ENCODE measurements at places on chromosomes 11 and 22.

GRCh38 chr11:19474954-19475721 is 234.4 kb upstream of the E2F8 start:
- DNase-seq = no peak

- peak; percentile 93 for DNase-seq
Observed at GRCh38 chr11:68659158-68659921, 25.0 kb upstream of the GAL start.

DNA sequence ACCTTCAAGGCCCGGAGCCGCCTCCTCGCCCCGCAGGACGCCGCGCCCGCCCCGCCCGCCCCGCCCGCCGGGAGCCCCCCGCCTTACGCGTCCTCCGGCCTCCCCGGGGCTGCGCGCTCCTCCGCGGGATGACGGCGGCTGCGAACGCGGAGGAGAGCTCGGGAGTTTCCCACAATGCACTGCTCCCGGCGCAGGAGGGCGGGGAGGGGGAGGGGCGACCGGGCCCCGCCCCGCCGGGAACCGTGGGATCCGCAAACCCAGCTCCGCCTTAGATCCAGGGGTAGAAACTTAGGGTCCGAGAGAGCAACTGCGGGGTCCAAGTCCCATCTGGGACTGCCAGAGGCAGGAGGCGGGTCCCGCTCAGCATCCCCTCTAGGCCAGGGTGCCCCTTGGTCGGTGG is at the start of gene CEND1:
CEND1 (minus strand) TSS at position 148 of the 400 bp plus-strand sequence. CDS start 1,514 bp downstream, outside the sequence.
- no peak for DNase-seq

- no peak for DNase-seq
Observed at GRCh38 chr11:85912414-85912813, 57.2 kb downstream of the CCDC83 start.

DNA sequence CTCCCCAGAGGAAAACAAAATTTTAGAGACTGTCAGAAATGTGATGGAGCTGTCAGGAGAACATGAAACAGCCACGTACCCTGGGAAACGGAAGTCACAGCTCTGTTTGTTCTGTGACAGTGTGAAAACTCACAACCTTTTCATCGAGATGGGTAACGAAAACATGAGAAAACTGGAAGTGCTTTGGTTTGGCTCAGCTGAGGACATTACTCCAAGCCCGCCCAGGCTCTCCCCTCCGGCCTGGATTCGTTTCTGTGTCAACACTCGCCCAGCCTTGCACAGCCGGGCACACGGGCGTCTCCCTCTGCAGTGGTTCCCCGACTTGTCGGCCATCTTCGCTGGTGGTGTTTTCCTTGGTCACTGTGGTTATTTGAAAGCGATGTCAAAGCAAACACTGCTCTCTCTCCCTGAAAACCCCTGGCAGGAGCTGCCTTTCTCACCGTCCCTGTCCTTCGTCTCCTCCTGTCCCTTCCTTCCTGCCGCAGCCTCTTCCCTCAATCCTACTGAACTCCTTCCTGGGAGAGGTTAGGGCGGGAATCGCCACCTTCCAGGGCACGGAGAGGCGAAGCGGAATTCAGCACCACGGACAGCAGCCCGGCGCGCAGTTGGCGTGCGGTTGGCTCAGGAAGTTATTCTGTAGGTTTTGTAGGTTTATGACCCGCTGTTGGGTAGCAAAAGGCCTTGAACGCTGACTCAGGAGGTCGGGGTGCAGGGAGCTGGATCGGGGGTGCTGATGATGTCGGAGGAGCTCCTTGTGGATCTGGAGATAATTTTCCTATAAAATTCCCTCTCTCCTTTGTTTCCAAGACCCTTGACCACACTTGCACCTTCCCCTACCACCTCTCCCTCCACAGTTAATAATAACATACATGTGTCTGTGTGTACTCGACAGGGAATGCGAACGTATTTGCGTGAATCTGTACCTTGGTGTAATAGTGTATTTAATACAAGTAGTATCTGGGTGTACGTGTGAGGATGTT is 13.1 kb upstream of the RPS19BP1 start:
- no peak for DNase-seq

- no peak for DNase-seq
Observed at GRCh38 chr11:33827206-33827605, 52.9 kb upstream of the FBXO3 start.

- peak; percentile 78 for DNase-seq
Observed at GRCh38 chr11:45209891-45210699, 63.7 kb downstream of the PRDM11 start.

DNA sequence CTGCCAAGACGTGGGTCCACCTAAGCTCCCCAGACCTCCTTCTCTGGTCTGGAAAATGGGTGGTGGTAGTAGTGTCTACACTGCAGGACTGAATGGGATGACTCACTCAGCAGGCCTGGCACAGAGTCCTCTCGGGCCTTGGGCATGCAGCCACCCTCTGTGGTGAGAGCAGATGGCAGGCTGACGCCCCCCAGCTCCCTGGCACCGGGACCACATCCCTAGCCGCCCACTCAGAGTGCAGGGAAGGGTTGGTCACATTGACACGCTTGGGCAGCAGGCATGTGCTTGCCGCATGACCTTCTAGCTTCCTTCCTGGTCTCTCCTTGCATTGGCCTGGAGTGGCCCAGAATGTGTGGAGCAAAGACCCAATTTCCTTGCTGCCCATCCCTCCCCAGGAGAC is 30.7 kb upstream of the PRODH start:
- no peak for DNase-seq

DNA sequence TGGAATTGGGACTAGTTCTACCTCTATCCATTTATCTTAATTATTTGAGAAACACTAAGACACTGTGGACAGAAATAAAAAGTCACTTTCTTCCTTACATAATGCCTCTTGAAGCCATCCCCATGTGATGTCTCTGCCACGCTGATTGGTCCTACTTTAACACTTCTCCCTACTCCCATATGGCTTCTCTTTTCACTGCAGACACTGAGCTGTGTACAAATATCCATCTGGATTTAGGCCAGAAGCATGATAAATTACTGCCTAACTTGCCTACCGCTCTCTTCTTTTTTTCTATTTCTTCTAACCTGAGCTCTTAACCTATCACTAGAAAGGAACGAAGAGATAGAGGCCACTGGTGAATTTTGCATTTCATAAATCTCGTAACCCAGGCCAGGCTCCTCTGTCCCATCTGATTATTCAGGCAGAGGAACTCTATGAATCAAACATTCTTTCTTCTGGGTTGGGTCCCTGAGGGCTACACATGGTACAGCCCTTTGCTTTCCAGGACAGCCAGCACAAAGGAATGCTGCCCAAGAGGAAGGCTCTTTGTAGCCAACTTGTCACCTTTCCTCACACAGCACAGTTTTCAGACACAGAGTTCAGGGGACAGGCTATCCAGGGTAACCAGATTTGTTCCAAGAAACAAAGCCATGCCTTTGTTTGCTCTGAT is 878.5 kb upstream of the LRRC4C start:
- DNase-seq = no peak

DNA sequence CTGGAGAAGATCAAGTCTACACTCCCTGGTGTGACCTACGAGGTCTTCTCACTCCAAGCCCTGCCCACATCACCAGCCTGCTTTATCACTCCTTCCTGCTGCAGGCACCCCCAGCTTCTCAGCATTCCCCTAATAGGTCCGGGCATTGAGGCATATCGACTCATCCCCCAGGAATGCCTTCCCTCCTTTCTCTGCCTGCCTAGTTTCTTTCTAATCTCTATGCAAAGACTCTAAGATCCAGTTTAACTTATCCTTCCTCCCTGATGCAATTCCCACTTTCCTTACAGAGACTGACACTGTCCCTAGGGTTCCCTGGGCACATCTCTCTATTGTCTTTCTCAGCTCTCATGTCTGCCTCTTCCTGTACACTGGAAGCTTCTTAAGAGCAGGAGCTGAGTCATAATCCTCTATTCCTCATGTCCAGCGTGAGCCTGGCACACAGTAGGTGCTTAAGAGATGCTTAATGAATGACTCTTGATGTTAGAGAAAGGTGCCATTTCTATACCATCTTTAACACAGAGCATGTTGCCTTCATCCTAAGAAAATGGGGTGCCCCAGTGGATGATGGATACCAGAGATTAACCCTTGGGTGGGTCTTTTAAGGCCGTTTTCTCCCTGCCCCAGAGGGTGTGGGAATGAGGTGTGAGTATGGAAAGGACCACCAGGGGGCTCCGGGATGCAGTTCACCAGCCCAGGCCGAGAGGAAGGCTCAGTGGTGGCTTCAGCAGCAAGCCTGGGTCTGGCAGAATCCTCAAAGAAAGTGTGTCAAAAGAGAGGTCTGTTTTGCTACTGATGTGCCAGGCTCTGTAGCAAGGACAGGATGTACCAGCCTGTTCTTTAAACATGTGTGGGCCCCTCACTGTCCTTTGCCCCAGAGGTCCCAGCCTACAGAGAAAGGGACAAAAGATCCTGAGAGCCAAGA is 34.7 kb downstream of the PARVA start:
- no peak for DNase-seq

DNA sequence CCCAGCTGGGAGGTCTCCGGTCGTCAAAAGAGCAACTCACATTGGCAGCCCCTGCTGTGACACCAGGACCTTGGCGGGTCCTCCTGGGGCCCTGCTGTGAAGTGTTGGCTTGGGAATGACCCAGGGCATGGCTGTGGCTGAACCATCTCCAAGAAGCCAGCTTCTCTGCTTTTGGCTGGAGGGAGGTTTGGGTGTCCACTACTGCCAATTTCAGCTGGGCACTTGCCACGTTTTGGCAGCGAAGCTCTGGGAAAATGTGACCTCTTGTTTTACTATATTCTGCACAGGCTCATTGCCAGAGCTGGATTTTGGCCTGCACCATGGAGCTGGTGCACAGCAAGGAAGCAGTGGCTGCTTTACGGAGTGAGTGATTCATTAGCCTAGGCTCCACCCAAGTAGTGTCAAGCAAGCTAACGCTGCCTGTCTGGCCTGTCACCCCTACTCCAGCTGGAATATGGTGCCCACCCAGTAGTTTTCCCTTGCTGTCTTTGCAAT is 24.3 kb upstream of the SMCO4 start:
- peak; percentile 70 for DNase-seq

DNA sequence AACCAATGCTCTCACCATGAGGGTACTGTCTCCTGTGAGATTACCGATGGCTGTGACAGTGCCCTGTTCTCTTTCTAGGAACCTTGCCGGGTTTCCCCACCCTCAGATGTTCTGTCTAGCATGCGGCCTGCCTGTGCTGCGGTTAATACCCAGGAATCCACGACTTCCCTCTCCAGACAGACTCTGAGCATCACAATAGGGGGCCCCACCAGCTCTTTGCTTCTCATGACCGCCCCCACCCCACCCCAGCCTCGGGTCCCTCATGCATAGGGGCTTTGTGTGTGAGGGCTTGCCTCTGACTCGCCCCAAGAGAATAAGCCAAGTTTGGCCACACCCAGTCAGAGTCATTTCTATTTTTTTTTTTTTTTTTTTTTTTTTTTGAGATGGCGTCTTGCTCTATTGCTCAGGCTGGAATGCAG is 10.3 kb downstream of the PARVG start:
- no peak for DNase-seq

DNA sequence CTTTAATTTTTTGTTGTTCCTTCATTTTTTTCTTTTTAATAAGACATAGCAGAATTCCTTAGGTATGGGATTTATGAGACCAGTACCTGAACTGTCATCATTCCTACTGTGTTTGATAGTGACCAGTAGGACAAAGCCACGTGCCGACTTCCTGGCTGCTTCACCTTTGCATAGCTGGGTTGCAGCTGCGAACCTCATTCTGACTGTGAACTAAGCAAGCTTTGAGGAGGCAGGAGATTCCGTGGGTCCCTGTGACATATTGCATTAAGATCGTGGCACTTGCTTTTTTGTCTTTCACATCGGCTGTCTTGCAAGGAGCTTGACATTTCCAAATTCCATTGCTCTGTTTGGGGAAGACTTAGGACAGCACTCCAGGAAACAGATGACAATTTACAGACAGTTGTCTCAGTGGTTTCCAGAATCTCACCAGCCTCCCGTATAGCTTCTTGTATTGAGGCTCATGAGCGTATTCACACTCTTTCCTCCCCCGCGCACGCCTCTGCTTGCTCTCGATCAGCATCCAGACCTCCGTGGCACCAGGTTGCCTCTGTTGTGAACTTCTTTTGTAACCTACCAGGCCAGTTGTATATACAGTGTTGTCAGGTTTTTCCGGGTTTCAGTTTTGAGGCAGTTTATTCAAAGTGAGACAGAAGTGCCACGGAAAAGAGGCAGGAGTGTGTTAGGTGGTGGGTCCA is 101.7 kb downstream of the CWC15 start:
- no peak for DNase-seq

- no peak for DNase-seq
Observed at GRCh38 chr11:77879218-77879617, 58.3 kb downstream of the AAMDC start.

GRCh38 chr11:116175707-116176106 is 597.1 kb downstream of the BUD13 start:
- no peak for DNase-seq

GRCh38 chr22:27329131-27329850 is 472.3 kb downstream of the MN1 start:
- no peak for DNase-seq

DNA sequence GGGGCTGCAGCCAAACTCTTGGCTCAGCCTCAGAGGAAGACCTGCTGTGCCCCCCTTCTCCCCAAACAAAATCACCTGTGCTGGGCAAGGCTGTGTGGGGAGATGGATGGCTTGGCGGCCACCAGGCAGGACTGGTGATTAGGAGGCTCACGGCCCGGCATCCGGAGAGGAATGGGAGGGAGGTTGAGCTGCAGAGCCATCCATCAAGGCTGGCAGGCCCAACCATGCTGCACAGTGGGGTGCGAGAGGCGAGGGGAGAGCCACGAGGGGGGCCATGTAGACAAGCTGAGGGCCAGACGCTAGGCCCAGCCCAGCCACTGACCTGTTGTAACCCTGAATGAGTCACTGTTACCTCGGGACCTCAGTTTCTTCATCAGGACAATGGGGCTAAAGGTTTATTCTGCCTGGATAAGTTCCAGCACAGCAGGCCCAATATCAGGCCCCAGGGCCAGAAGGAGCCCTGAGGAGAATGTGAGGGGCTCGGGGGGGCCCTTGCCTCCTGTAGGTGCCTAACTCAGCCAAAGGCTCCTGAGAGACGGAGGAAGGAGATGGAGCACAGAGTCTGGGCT is 18.2 kb downstream of the PDE2A start:
- no peak for DNase-seq

- peak; percentile 59 for DNase-seq
Observed at GRCh38 chr11:12827929-12828812, 153.9 kb downstream of the TEAD1 start.

GRCh38 chr22:41885116-41885515 is 29.8 kb downstream of the SHISA8 start:
- no peak for DNase-seq

- DNase-seq = no peak
Observed at GRCh38 chr11:11426226-11426952, 73.3 kb upstream of the CSNK2A3 start.

Data from prostate gland (tissue), 2 donors.